Naive B cell (primary cell): ENCODE measurements at places on chromosomes 12 and 14. TPM values are rescaled to one million over a fixed set of nuclear protein-coding genes. Genes with fewer than 3 reads are reported as not detected.

Gene TSPAN9
- 0.26 TPM for polyA plus RNA-seq

DNA sequence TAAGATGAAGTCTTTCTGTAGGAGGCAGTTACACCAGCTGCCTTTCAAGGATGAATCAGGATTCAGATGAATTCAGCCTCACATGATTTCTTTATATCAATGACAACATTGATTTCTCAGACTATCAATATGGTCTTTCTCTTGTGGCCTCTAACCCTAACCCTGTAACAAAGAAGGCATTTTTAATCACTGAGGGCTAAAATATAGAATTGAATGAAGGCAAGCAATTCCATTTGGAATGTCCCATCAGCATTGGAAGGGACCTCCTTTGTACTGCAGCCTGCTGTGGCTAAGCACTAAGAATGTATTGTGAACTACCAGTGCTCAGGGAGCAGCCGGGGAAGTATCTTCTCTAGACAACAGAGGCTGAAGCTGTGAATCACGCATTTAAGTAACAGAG, 90.6 kb upstream of the FRMD6 start:
- DNase-seq: no peak

DNA sequence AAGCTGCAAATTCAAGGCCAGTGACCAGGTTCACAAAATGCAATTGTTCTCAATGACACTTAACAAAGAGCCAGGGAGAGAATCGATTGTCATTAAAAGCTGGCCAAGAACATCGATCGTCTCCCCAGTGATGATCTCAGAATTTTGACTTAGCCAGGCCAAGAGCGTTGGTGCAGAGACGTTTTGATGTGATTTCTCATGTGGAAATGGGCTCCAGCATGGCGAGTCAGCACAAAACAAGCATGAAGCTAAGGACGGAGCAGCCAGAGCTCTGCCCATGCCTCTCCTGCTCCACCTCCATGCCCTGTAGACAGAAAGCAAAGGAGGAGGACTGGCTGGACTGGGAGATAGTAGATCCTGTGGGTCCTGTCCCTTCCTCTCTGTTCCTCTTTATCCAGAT, 270.8 kb downstream of the FOXN3 start:
- DNase-seq: no peak

DNA sequence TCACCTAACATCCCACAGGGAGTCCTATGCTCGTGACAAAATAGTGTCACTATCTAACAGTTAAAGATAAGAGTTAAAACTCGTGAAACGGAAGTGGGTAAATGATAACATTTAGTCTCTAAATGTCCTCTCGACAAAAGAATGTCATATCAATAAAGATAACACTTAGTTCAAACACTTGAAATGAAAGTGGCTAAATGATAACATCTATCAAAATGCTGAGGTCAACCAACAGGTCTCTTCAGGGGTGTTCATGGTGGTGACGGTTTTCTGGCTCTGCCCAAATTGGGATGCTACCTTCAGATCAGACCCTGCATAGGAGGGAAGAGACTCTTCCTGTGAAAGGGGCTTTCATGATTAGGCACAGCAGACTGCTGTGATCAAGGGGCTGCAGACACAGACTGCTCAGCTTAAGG, 22.1 kb downstream of the IL26 start:
- DNase-seq: no peak

Gene TROAP
- polyA plus RNA-seq: not detected

Gene IL26
- not detected for polyA plus RNA-seq

- no peak for DNase-seq
Measured at GRCh38 chr12:117685110-117685926, 283.5 kb downstream of the KSR2 start.
